Activated T-helper 2 cell treated with anti-CD3 and anti-CD28 coated beads, Interferon-gamma antibody, Interleukin-2, Interleukin-4, amounts not matched to agents 10 μg/mL and 5 μg/mL and 100 μg/mL, durations not matched to agents 14 hours and 24 hours and 36 hours (primary cell): ENCODE measurements at places on chromosomes 5 and 9. TPM values are rescaled to one million over a fixed set of nuclear protein-coding genes. Genes with fewer than 3 reads are reported as not detected.

DNA sequence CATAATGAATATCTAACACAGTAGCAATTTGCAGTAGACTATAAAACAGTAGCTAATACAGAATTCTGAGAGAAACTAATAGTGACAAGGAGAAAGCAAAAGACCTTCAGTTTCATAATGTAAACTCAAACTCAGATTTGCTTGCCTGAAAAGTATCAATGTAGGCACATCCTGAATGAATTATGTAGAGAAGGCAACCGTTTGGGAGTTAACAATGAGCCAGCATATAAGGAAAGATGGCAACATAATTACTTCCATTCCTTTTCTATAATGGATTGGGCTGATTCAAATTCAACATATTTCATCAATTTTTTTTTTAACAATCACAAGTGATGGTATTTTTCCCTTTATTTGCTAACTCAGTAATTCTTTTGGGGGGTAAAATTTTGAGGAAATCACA is 261.6 kb downstream of the SEMA5A start:
- no peaks in the 10 kb centered on the region for H3K27me3 ChIP-seq
- no peak overlapping the region for H3K4me3 ChIP-seq
- no peak overlapping the region for H3K27ac ChIP-seq

- no peak overlapping the region for H3K4me3 ChIP-seq
- peak overlapping the region; percentile 68 for H3K27ac ChIP-seq
- H3K27me3 ChIP-seq: no peaks in the 10 kb centered on the region
- H3K36me3 ChIP-seq: peaks cover 59% of the 10 kb centered on the region
These were observed 16.1 kb downstream of the HNRNPH1 start for GRCh38 chr5:179607160-179607931.

DNA sequence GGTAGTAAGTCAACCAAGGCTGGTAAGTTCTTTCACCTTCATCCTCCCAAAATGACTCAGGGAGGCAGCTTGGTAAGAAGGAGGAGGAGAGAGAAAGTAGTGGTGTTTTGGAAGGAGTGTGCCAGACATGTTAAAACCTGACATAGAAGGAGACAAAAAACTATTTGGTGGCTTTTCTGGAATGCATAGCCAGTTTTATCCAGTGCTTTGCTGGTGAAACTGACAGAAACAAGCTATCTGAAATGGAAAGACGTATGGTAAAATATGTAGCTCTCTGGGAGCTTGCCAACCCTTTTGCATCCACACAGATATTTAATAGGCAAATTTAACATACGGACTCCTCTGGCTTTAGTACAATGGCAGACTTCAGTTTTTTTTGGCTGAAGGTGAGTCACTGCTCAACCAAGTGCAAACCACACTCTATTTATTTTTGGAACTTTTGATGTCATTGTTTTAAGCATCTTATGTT is 45.4 kb downstream of the RAB14 start:
- peaks cover 84% of the 10 kb centered on the region for H3K36me3 ChIP-seq
- no peak overlapping the region for H3K4me3 ChIP-seq
- DNase-seq: no peak
- peak overlapping the region; percentile 87 for H3K27ac ChIP-seq

Gene NPDC1
- total RNA-seq: 32.7 and 36.0 TPM in 2 replicates

Gene SLCO6A1
- total RNA-seq: not detected in 2 replicates
